Bone marrow (tissue), 2 donors: ENCODE measurements at places on chromosomes 5 and 9.

- no peak for DNase-seq
Observed at GRCh38 chr9:95452176-95452575, 64.6 kb downstream of the PTCH1 start.

DNA sequence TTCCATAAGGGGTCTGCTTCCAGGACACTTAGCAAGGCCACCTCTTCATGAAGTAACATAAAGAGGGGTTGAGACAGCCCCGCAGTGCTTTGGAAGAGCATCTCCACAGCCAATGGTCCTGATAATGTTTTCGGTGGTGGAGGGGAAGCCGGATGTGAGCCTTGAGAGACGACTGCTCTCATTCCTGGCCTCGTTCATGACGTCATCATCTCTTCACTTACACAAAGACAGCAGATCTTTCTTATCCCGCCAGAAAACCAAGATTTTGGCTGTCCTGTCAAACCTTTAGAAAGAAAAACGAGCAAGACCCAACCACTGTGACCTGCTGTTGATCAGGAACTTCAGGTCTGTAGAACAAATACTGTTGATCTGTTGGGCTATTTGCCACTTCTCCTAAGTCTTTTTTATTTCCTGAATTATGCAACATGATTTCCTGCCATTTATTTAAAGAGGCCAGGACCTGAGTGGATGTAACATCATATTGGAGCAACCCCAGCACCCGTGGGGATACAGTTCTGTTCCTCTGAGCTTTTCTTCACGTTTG is 89.0 kb upstream of the IRX2 start:
- DNase-seq = no peak

GRCh38 chr9:22452415-22453010 is 5.9 kb downstream of the DMRTA1 start:
- no peak for DNase-seq

- no peak for DNase-seq
Observed at GRCh38 chr5:111211341-111211740, 12.8 kb upstream of the CAMK4 start.

- no peak for DNase-seq
Observed at GRCh38 chr9:136311051-136312008, 7.4 kb upstream of the CCDC187 start.

DNA sequence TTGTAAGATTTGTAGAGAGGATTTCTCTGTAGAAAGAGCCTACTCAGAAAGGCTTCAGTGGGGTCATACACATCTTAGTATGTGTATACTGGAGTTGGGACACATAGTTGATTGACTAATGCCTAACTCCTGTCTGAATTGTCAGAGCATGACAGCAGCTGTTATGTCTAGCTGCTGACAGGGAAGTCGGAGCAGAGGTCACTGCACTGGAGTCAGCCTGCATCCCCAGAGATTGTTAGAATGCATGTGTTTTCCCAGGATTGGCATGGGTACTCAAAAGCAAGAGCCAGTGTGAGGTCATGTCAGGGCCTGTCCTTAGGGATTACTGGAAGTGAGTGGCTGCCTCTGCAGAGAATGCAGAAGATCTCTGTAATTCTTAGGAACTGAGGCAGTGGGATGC is 82.7 kb downstream of the ITGA1 start:
- no peak for DNase-seq

DNA sequence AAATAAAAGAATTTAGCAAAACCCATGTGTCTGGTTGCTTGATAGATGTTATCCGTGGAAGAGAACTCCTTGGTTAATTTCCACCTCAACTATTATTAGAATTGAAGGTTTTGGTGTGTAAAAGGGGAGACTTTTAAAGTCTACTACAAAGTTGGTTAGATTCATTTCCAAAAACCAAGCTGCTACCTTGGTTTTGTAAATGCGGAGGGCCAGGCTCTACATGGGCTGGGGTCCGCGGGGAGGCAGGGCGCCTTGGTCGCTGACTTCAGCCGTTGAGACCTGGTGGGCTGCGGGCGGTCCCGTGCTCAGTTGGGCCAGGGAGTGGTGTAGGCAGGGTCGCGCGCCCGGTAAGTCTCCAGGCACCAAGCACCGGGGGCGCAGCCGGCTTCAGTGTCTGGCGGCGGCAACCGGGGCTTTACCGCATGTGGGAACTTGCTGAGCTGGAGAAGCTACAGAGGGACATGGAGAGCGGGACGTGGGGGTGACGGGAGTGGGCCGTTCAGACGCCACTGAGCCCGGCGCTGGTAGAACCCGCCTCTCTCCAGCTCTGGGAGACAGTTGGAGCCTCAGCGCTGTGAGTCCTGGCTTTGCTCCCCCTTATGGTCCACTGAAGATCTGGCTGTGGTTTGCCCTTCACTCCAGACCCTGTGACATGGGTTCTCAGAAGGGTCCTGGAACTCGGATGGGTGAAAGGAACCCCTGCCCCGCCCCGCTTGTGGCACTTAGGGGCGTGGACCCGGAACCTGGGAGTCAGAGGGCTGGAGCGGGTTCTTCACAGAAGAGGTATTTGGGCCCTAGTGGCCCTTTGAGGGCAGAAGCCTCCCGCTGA is 11.8 kb downstream of the NR2F1 start:
- DNase-seq = no peak

- DNase-seq = no peak
Observed at GRCh38 chr5:110258460-110259216, 467.8 kb downstream of the TMEM232 start.

DNA sequence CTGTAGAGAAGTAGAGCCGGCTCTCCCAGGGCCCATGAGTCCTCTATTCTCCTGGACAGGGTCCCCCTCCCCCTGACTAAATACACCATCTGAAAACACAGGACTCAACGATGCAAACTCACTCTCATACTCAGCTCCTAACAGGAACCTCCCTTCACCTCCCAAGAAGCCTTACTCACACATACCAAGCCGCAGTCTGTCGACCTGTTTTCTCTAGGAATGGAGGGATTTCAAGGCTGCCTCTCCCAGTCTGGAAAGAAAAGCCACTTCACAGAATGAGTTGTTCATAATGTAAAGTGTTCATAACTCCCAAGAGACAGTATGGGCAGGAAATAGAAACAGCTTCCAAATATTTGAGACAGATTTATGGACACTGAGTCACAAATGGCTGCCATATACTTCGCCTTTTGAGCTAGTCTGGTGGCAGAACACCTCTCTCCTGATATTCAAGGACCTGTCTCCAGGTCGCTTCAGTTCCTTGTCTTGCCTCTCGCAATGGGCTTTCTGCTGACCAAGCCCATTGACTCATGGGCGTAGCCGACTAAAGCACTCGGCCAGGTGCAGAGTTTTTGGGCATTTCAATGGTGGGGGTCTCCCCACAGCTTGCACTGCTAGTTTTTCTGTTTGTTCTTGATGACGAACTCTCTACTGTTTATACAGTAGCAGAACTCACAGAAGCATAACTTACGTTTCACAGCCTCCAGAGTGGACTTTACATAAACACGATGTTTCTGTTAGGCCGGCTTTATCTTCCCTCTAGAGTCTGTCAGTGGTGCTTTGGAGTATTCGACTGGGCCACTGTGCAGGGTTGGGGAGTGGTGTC is 25.0 kb upstream of the IL17B start:
- DNase-seq = no peak

GRCh38 chr5:121762426-121762825 is 89.3 kb upstream of the FTMT start:
- DNase-seq = no peak
